Cerebellar cortex (tissue), 1 donor: ENCODE measurements at places on chromosomes 2 and 18.

GRCh38 chr18:48848641-48849143, 102.1 kb downstream of the SMAD7 start:
- no peak for DNase-seq

- peak; percentile 49 for DNase-seq
These were observed 76.7 kb downstream of the MERTK start for GRCh38 chr2:111975053-111975552.

GRCh38 chr2:9032536-9033255, 29.2 kb upstream of the MBOAT2 start:
- DNase-seq: no peak

- DNase-seq: no peak
These were observed 31.8 kb downstream of the SMAD2 start for GRCh38 chr18:47898696-47899095.

GRCh38 chr18:59899298-59900221, at the start of gene PMAIP1:
Gene PMAIP1, plus strand, starts transcription at chr18:59899996. Its CDS starts 182 bp downstream, at chr18:59900178.
- DNase-seq: no peak
